ENCODE measurements at places on chromosomes 3 and 15. TPM values are rescaled to one million over a fixed set of nuclear protein-coding genes. Genes with fewer than 3 reads are reported as not detected.

CASR gene
- total RNA-seq: not detected

DNA sequence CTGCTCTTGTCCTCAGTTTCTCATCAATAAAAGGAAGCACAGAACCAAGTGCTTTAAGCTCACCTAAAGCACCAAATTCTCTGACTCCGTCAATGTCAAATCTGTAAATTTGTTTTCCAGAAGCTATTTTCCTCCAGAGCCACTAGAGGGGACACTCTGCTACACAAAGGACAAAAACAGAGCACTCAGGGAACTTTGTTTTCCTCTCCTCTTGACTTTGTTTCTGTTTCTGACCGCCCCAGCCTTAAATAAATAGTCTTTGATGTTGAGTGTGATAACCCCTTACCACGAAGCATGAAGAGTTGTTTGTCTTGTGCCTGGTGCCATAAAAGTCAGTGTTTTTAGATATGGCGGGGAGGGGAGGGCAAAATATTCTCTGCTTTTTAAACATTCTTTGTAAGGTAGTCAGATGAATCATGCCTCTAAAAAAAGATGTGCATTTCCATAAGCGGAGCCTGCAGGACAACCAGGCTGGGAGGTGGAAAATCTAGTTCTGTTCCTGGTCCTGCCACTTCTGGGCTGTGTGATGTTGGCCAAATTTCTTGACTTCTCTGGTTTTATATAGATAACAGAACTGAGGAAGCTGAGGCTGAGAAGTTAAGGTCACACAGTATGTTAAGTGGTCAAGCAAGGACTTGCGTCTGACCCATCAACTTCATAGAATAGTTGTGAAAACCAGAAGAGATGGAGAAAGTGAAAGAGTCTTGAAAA is 7.3 kb upstream of the ZBTB38 start:
- DNase-seq: no peak

GRCh38 chr3:188296761-188297612 is 143.0 kb downstream of the LPP start:
- DNase-seq: no peak

DNA sequence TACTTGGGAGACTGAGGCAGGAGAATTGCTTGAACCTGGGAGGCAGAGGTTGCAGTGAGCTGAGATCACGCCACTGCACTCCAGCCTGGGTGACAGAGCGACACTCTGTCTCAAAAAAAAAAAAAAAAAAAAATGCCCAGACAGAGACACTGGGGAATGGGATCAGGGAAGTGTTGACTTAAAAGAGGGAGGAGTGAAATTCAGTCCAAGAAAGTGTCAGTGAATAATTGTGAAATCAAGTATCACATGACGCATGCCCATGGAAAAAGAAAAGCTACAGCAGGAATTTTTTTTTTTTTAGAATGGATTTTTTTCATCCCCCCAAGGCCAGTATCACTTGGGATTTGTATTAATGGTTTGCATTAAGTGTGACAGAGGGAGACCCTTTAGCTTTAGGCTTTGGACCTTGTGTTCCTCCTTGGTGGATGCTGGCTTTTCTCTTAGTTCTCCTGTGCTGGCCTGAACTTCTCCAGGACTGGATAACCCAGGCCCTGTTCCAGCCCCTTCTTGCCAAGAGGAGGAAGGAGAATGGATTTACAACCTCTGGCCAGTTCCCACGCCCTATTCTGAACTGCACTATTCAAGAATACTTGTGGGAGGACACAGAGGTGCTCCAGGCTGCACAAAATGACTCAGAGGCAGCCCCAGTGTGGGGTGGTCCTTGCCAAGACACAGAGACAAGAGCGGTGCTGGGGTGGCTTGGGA is 36.7 kb upstream of the ZNF774 start:
- peak; percentile 61 for DNase-seq

DNA sequence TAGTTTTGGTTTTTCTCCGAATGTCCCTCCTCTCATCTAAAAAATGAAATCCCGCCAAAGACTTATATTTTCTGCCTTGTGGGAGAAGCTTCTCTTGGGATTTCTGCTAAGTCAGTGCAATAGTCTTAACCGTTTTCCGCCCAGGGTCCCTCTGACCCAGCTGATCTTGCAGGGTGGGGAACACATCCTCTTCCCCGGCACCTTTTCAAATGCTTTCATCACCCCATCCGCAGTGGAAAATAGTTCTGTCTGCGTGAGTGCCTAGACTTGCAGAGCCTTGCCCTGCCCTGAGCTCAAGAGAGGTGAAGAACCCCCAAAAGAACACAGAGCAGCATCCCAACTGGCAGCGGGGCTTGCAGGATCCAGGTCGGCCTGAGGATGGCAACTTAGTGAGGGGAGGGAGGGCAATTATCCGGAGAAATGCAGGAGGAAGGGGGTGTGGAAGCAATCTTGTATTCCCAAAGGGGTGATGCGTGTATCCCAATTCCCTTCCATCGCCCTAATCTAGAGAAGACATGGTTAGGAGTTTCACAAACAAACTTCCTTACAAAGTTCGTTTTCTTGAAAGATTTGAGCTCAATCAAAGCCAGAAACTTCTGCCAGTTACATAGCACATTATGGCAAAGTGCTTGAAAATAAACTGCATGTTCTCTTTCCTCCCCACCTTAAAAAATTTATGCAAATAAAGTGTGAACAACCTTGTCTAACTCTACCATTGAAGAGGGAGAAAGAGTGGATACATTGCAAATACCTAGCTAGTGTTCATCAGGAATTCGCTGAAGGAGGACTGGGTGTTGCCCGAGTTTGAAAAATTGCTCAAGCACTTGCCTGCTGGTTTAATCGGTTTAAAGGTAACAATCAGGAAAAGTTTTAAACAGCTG is 79.9 kb downstream of the NR2F2 start:
- DNase-seq: no peak

THSD4 gene
- total RNA-seq: 80.7 TPM

DCBLD2 gene
- total RNA-seq: 43.1 TPM

- no peak for DNase-seq
These were observed 36.0 kb upstream of the EOMES start for GRCh38 chr3:27758083-27758482.

CHST13 gene
- 0.45 TPM for total RNA-seq

KIF7 gene
- 2.2 TPM for total RNA-seq

TAGLN3 gene
- not detected for total RNA-seq

ZNF660 gene
- total RNA-seq: 0.92 TPM

GRCh38 chr3:16142350-16143025 is 32.0 kb upstream of the GALNT15 start:
- DNase-seq: no peak

CFAP100 gene
- not detected for total RNA-seq

LRRC31 gene
- total RNA-seq: not detected

GRCh38 chr3:152235709-152236298 is 32.9 kb upstream of the MBNL1 start:
- DNase-seq: no peak

DNA sequence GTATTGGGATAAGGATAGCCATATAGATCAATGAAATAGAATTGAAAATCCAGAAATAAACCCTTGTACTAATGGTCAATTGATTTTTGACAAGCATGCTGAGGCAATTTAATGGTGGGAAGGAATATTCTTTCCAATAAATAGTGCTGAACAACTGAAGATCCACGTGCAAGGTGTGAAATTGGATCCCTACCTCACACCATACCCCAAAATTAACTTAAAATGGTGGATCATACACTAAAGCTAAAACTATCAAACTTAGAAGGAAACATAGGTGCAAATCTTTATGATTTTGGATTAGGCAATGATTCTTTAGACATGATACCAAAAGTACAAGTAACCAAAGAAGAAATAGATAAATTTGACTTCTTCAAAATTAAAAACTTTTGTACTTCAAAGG is 22.1 kb upstream of the SYNM start:
- DNase-seq: no peak

DNA sequence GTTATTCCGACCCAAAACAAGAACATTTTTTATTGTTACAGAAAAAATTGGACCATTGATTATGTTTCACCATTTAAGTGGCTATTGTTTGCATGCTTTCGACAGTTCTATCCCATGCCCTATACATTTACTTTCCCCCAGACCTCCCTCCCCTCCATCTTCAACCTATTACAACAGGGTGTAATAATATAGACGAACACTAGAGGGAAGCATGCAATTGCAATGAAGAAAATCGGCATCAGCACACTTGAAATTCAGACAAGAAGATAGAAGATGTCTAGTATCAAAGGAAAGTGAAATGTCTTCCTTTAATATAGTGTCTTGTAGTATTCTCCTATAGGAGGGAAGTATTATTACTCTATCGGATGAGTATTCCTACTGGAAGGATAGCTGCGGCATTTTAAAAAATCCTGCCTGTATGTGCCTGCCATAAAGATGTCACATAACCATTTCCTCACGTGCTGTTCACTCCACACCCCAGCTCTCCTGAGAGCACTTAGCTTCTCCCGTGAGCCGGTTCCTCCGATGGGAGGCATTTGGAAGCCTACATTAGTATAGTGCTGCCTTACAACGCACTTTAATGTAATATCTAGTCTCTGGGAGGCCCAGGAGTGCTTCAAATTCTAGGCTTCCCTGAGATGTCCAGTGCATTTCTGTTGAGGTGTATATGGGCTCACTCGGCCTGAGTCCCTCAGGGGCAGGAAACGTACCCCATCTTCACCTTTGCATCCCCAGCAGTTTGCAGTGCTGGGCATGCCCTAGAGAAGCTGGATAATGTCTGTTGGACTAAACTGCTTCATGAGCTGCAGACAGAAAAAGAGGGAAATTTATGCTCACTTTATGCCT is 17.8 kb upstream of the ERICH6 start:
- no peak for DNase-seq

- no peak for DNase-seq
These were observed 591.7 kb downstream of the RSL24D1 start for GRCh38 chr15:54605043-54605442.

GRCh38 chr15:58469432-58470353 is 37.9 kb downstream of the LIPC start:
- DNase-seq: no peak

DNA sequence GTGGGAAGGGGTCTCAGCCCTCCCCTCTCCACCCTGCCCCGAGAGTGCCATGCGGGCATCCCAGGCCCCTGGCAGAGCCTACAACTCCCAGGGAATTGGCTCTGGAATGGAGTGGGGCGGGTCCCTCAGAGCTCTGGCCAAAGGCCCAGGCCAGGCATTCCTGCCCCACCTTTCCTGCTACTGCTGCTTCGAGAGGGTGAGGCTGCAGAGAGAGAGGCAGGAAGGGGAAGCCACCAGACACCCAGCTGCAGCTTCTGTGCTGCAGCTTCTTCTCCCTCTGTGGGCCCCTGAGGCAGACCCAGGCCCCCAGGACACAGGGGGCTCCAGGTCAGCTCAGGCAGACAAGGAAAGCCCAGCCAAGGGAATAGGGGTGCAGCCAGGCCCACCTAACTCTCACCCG is 2.7 kb downstream of the ALS2CL start:
- peak; percentile 81 for DNase-seq

NR2E3 gene
- not detected for total RNA-seq

GRCh38 chr3:111764645-111765091 is 94.4 kb upstream of the PHLDB2 start:
- DNase-seq: no peak

DNA sequence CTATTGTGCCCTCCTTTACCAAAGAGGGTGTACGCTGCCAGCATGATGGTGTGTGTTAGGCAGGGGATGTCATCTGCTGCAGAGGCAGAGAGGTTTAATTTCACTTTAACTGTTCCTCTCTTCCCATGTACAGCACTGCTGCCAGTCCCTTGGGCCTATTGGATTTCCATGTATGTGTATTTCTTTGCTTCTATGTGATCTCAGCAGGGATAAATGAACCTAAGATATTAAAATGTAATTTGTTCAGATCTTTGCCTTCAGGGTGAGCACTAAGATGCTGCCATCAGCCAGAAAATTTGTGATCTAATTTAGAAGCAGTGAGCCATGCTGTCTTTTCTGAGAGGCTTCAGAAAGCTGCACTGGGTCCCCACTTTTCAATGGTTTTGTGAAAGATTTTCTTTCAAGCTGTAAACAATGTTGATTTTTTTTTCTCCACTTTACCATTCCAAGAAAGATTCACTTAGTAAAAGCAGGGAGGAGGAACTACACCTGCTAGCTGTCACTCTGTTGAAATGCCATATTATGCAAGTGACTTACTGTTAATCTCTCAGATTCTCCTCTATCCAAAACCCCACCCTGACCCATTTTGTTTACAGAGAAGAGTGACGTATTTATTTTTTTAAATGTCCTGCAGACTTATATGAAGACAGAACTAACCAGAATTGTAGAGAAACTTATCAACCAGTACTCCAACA is 261.9 kb downstream of the TBL1XR1 start:
- DNase-seq: no peak

ZMYND10 gene
- total RNA-seq: 0.07 TPM

DNA sequence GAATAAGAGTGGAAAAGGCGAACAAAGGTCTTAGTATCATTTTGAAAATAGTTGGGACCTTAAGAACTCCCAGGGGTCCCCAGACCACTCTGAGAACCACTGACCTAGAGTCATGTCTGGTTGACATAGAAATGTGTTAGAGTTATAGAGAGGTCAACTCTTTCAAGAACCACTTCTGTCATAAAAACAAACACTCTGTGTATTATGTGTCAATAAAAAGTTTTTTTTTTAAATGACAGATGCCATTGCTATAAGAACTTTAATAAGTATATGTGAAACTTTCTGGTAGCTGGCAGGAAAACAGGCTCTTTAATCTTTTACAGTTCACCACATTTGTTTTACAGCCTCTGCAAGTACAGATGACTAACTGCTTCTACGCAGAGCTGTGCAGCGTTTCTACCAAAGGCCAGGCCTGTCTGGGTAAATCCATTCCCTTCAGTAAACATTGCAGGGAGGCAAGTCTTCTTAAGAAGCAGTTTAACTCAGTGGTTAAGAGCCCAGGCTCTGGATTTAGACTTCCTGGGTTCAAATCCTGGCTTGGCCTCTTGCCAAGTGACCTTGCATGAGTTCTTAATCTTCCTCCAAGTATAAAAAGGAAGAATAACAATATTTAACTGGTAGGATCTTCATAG is 56.6 kb downstream of the RFTN1 start:
- no peak for DNase-seq

SPINK8 gene
- not detected for total RNA-seq

DNA sequence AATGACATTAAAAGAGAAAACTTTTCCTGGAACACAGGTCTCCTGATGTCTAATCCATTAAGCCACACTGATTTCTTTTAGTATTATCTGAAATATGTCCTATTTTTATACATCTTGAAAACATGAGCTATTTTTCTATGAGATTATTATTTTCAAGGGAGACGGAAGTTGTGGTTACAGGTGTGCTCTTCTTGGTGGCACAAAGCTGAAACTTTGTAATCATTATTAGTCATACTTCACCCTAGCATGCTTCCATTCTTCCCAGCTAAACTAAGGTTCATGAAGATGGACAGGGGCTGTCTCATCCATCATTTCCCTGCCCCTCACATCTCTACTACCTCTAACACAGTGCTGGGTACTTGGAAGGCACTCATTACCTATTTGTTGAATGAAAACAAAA is 85.6 kb upstream of the POU1F1 start:
- DNase-seq: no peak

AGBL1 gene
- not detected for total RNA-seq

GRCh38 chr3:190673148-190673547 is 159.3 kb downstream of the IL1RAP start:
- no peak for DNase-seq

DOCK3 gene
- 3.8 TPM for total RNA-seq
